Bronchial smooth muscle cell (primary cell): ENCODE measurements at places on chromosomes 5 and 9. TPM values are rescaled to one million over a fixed set of nuclear protein-coding genes. Genes with fewer than 3 reads are reported as not detected.

Gene VAV2
- 11.5 and 12.5 TPM in 2 replicates for total RNA-seq

Gene SYNPO
- 2.0 and 2.7 TPM in 2 replicates for total RNA-seq

Gene CBY3
- total RNA-seq = 0.16 TPM in 1 of 2 replicates, not detected in the other

Gene NTNG2
- total RNA-seq = 3.5 and 4.0 TPM in 2 replicates

Gene OR1L8
- total RNA-seq = under 0.01 TPM in 1 of 2 replicates, not detected in the other

Gene GRIA1
- 0.16 TPM in 1 of 2 replicates, not detected in the other for total RNA-seq

Gene BRINP1
- 0.09 TPM in 1 of 2 replicates, not detected in the other for total RNA-seq

Gene PCDHB16
- total RNA-seq = 0.16 and 2.1 TPM in 2 replicates

Gene PCDHGC5
- total RNA-seq = 3.5 and 4.4 TPM in 2 replicates

Gene FCHO2
- total RNA-seq = 11.3 and 13.9 TPM in 2 replicates

Gene CDO1
- 29.2 and 49.2 TPM in 2 replicates for total RNA-seq

Gene STPG3
- 0.16 TPM in 1 of 2 replicates, not detected in the other for total RNA-seq

Gene DRD1
- total RNA-seq = under 0.01 TPM in 1 of 2 replicates, not detected in the other
